IMR-90 (cell line): ENCODE measurements at places on chromosomes 16 and 17. TPM values are rescaled to one million over a fixed set of nuclear protein-coding genes. Genes with fewer than 3 reads are reported as not detected.

- DNase-seq, result no peak
These were observed 1.9 kb downstream of the NXPH3 start for GRCh38 chr17:49577650-49577934.

- peak; percentile 14 for DNase-seq
These were observed 74.5 kb upstream of the RCVRN start for GRCh38 chr17:9979463-9979995.

DNA sequence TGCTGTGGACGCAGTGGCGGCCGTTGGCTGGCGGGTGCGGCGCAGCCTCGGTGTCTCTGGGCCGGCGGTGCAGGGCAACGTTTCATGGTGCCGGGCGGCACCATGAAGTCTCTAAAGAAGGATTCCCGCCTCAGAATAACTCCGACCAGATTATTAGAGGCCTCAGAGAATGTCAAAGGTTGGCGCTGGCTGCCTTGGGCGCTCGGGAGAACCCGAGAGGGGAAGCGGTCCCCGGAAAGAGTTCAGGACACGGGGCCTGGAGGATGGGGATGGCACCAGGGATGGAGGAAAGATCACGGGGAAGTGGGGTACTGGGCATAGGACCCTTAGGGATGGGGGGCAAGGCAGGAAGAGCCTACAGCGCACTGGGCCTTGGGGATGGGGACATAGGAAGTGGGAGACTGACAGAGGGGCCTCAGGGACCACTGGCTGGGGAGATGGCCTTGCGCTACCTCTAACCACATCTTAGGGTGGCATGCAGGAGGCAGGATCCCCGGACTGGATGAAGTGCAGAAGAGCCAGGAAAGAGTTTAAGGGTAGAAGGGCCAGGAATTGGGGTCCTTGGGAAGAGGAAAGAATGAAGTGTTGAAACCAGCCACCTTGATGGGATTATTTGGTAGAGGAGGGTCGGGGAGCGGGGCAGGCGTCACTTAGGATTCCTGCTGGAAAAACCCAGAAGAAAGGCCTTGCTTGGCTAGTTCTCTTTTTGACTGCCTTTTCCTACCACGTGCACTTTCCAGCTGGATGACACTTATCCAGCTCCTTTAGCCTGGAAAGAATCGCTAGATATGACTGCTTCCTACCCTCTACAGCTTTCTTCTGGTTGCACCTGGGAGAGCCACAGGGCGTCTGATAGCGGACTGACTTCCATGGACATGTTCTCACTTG, 578 bp downstream of the MYCBPAP start:
- no peak for DNase-seq

DNA sequence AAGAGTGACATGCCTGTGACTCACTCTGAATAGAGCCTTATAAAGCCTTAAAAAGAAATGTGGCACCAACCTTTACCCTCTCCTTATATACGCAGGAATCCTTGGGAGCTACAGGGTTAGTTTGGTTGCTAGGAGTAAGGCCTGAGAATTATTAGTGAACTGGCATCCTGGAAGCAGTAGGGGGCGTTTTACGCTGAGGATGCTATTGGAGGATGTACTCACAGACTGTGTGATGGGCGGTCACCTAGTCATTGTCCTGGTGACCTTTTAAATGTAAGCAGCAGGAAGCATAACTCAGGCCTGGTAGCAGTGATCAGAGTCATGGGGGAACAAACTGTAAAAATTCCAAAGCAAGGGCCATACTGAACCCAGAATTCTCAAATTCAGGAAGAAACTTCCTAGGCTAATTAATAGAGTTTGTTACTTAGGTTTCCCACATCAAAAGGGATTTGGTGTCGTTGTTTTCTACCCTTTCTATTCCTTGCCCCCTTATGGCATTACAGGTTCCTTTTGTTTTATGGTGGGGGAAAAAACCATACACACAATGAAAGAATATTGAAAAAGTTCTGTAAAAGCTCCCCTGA, 153.8 kb downstream of the SNX11 start:
- peak; percentile 11 for DNase-seq

The SSTR5 gene
- total RNA-seq, result not detected in 2 replicates

GRCh38 chr16:56626685-56627084, 1.1 kb downstream of the MT1E start:
- DNase-seq, result no peak

DNA sequence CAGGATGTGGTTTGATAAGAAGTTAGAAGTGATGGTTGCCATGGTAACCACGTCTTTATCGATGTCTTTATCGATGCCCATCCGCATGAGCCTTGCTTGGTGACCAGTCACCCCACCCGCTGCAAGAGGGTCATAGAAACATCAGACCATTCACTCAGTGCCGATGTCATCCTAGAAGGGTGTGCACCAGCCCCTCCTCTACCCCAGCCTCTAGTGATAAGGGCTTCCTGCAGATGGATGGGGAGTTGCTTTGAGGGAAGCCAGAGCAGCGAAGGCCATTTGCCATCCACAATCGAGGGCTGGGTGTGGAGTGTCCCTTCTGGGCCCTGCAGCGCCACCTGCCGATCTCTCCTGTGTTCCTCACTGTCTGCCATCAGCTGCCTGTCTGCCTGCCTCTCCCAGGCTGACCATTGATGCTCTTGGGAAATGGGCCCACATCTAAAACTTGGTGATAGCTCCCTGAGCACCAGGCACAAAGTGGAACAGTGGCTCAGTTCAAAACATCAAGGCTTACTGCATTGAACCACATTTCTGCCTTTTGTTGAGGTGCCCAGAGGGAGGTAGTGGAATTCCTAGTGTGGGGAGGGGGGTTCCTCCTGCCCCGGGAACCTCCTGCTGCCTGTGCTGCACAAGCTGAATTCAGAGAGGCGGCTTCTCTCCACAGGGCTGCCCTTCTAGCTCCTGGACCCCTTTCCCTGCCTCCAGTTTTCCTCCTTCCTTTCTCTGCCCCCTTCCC, 8.9 kb downstream of the CALB2 start:
- DNase-seq, result peak; percentile 21

DNA sequence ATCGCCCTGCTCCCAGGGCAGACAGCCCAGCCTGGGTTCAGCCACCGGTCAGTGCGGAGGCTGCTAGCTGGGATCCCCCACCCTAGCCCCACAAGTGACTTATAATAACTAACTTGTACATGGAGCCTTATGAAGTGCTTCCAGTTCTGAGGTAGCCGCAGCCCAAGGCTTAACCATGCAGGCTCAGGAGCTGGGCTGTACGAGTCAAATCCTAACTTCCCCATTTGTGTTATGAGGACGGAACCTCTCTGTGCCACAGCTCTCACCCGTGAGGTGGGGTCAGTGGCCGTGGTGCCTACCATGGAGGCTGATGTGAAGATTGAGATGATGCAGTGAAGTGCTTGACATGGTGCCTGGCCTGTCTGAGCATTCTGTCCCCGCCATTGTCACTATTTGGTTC, 27.8 kb upstream of the GOSR2 start:
- DNase-seq, result no peak

DNA sequence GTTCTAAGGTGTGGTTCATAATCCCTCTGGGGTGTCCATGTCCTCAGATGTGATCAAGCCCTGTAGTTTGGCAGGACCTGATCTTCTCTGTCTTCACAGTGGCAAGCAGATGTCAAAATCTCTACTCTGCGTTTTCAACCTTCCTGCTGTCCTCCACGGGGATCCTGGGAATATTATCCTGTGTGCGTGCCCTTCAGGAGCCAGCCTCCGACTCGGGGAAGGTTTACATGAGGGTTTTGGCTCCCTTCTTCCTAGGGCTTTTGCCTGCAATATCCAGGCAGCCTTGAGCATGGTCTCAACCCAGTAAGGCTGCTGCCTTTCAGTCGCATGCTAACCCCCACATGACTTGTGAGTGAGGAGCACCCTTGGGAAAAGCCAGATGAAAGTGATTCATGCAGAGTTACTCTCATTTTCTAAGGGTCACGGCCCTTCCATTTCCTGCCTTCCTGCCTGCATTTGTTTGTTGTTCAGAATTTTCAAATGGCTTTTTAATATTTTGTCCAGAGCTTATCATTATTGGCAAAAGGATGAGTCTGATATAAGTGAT, 202.2 kb upstream of the CHMP6 start:
- DNase-seq, result peak; percentile 97

- DNase-seq, result no peak
These were observed 112.2 kb downstream of the CMIP start for GRCh38 chr16:81556715-81557284.

- no peak for DNase-seq
These were observed 4.6 kb upstream of the DYNLRB2 start for GRCh38 chr16:80536238-80536637.

- DNase-seq, result peak; percentile 79
These were observed 32.7 kb downstream of the ZZEF1 start for GRCh38 chr17:4110152-4110551.

DNA sequence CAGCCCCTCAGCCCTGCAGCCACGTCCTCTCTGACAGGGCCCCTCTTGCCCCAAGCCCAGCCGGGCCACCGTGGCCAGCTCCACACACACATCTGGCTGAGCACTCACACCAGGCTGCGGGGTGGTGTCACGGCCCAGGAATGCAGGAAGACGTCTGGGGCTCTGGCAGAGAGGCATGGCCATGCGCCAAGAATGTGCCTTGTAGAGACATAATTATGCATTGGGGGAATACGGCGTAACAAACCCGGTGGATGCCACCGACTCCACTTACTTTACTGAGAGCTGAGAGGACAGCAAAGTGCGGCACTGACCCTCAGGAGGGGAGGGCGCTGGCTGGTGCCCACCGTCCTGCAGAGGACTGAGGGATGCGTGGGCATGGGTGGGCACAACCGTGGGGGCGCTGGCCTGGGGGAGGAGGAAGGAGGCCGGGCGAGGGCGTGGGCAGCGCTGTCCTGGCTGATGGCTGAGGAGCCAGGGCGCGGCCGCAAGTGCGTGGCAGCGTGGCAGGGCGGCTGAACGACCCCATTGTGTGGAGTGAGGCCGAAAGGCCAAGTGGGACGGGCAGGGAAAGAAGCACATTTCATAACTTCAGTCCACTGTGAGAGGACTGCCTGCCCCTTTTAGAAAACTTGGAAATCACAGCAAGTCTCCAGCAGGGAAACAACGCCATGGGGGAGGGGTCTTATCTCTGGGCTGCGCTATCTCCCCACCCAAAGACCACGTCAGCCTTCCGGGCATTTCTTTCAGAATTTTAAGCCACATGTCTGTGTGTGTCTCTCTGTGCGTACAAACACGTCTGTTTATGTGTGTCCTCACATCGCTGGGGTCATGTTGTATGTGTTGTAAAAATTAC, 30.6 kb downstream of the METRNL start:
- DNase-seq, result peak; percentile 97

DNA sequence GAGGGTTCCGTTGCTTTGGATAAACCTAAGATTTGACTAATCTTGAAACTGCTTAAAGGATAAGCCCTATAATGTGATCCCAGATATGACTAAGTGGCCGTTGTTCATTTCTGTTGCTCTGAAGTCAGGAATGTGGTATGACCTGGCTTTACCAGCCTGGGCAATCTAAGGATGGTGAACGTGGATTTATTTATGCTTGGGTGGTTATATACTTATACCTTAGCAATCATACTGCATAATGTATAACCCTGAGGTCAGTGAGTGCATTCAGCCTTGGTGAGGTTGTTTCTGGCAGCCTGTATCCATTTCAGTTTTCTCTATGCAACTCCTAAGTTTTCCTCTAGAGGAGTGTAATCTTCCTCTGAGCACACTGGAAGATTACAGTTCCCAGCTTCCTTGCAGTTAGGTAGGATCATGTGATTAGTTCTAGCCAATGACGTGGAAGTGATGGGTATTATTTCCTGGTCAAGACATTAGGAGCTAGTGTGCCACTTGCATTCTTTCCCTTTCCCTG, 41.9 kb downstream of the FTO start:
- DNase-seq, result peak; percentile 62

- DNase-seq, result no peak
These were observed 17.2 kb downstream of the NUBP1 start for GRCh38 chr16:10760858-10761257.

DNA sequence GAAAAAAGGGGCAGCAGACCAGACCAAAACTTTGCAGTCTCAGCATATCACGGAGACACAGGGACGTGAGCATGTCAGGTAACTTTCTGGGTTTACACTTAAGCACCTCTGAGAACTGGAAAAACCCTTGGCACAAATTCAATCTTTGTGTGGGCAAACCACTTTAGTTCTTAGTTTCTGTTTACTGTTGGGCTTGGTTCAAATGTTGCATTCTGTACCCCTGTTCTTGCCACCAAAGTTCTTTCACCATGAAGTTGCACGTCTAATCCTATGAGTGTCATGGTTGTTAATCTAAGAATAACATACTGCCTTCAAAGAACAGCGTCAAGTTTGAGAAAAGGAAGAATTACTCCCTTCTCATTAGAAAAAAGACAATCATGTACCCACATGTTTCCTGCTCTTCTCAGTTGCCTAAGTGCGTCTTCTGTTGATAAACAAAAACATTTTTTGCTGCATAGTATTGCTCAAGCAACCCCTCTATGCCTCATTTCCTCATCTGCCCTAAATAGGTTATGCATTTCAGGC, 11.6 kb downstream of the KRT33A start:
- peak; percentile 39 for DNase-seq

GRCh38 chr17:2952174-2952845, 111.1 kb downstream of the OR1D5 start:
- DNase-seq, result no peak

The RCVRN gene
- total RNA-seq, result not detected in 2 replicates

- DNase-seq, result peak; percentile 74
These were observed 2.0 kb downstream of the CBX4 start for GRCh38 chr17:79836972-79837887.

The ZG16B gene
- 0.28 and 0.54 TPM in 2 replicates for total RNA-seq

The HCRT gene
- not detected in 2 replicates for total RNA-seq

DNA sequence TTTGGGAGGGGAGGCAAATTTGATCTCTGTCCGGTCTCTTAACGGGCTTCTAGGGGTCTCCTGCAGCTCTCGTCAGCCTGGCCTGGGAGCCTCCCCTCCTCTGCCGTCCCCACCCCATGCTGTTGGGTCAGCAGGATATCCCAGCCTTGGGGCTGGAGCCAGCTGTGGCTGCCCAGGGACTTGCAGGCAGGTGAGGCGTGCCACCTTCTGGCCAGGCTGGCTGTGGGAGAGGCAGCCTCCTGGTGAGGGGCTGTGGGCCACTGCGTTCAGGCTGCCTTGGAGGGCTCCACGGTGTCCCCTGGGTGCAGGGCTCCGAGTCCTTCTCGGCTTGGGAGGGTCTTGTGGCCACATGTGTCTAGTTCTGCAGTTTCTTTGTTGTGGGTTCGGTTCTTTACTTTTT, 34.6 kb downstream of the TBCD start:
- DNase-seq, result no peak

- peak; percentile 56 for DNase-seq
These were observed 84.9 kb downstream of the HS3ST2 start for GRCh38 chr16:22898874-22899348.

The MYL4 gene
- total RNA-seq, result 0.28 TPM in 1 of 2 replicates, not detected in the other

GRCh38 chr16:28538733-28539596, at the start of gene NUPR1:
Gene NUPR1 (minus strand): TSS chr16:28538974. CDS start chr16:28538907, 67 bp downstream.
- DNase-seq, result peak; percentile 97

GRCh38 chr16:13956635-13957196, 36.8 kb downstream of the ERCC4 start:
- DNase-seq, result no peak
